HepG2 (cell line): ENCODE measurements at places on chromosomes 4 and X. TPM values are rescaled to one million over a fixed set of nuclear protein-coding genes. Genes with fewer than 3 reads are reported as not detected.

Gene MBNL3
- total RNA-seq = 155 and 367 TPM in 2 replicates

Gene PARM1
- not detected in 2 replicates for total RNA-seq

Gene FGFR3
- 40.2 and 103 TPM in 2 replicates for total RNA-seq

Gene KLKB1
- total RNA-seq = 0.49 and 0.59 TPM in 2 replicates

Gene TMEM35A
- not detected in 2 replicates for total RNA-seq

Gene GIMD1
- not detected in 2 replicates for total RNA-seq

DNA sequence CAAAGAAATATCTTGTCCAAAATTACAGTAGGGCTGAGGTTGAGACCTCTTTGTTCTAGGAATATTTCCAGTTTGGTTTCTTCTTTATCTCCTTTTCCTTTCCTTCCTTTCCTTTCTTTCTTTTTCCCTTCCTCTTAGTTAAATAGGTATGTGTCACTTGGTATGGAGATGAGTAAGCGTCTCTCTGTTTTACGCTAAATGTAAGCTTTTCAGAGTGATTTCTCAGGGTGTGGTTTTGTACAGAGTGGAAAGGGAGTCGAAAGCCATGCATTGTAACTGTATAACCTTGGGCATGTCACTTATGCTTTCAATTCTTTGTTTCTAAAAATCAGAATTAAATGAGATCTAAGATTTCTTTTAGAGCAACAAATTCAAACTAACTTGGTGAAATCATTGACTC, 54.8 kb downstream of the TLL1 start:
- no peaks in the 10 kb centered on the region for H3K27me3 ChIP-seq
- H3K27ac ChIP-seq = no peak overlapping the region
- no peak overlapping the region for H3K4me3 ChIP-seq
- H3K36me3 ChIP-seq = no peaks in the 10 kb centered on the region
- DNase-seq = no peak

DNA sequence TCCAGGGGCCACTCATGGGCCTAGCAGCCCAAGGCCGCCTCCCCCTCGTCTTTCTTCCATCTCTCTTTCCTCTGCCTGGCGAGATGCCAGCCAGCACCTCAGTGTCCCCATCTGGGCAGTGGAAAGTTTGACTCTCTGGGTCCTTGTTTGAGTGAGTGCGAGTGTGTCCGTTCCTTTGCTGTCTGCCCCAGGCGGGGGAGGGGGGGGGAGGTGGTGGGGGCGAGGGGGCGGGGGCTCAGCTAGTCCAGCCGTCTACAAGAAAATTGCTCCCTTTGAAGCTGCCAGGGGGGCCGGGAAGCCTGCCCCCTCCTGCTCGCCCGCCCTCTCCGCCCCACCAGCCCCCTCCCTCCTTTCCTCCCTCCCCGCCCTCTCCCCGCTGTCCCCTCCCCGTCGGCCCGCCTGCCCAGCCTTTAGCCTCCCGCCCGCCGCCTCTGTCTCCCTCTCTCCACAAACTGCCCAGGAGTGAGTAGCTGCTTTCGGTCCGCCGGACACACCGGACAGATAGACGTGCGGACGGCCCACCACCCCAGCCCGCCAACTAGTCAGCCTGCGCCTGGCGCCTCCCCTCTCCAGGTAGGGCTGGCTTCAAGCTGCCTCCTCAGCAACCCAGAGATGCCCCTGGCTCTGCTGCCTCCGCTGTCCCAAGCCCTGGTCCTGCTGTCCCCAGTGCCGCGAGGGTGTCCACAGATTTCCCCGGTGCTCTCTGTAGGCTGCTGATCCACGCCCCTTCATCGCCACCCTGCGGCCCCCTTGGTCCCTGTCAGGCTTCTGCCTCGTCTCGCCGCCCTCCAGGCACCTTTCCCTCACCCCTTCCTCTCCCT, at the start of gene BGN:
Gene BGN, plus strand, starts transcription at position 440 of the 821 bp plus-strand sequence. CDS start 9,652 bp downstream, outside the sequence.
- H3K27me3 ChIP-seq = 0 out of 3 replicates have a peak, but pooled peaks cover 6% of the 10 kb centered on the region
- H3K27ac ChIP-seq = no peak within 1 kb of the TSS
- H3K4me3 ChIP-seq = peak within 1 kb of the TSS; percentile 58; the same call in 1 of the 2 replicates
- H3K4me1 ChIP-seq = peaks cover 55% of the 10 kb centered on the region
- no peaks in the 10 kb centered on the region for H3K36me3 ChIP-seq
- DNase-seq = peak; percentile 26

DNA sequence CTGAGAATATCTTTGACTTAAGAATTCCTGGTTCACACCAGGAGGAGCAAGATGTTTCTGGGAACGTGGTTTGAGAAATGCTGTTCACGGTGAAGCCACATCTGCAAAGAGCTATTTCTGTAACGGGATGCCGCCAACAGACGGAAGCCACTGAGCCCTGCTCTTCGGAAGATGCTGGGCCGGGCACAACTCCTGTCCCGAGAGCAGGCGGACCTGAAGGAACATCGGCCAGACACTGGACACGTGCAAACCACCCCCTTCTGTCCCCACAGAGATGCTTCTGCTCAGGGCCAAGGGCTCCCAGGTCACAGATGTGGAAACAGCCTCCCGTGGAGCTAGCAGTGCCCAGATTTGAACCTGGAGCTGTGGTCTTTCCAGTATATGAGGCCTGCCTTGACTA, 24.3 kb downstream of the HMX1 start:
- no peaks in the 10 kb centered on the region for H3K4me1 ChIP-seq
- H3K27ac ChIP-seq = no peak overlapping the region
- no peak overlapping the region for H3K4me3 ChIP-seq
- no peak for DNase-seq

GRCh38 chrX:13090027-13090338, 45.6 kb upstream of the FAM9C start:
- H3K27me3 ChIP-seq = no peaks in the 10 kb centered on the region
- no peaks in the 10 kb centered on the region for H3K36me3 ChIP-seq
- no peak for DNase-seq
- peak overlapping the region; percentile 54 for H3K27ac ChIP-seq
- peaks cover 21% of the 10 kb centered on the region for H3K4me1 ChIP-seq
- no peak overlapping the region; the same call in 1 of the 2 replicates for H3K4me3 ChIP-seq
